ENCODE measurements at places on chromosomes 1 and 21.

DNA sequence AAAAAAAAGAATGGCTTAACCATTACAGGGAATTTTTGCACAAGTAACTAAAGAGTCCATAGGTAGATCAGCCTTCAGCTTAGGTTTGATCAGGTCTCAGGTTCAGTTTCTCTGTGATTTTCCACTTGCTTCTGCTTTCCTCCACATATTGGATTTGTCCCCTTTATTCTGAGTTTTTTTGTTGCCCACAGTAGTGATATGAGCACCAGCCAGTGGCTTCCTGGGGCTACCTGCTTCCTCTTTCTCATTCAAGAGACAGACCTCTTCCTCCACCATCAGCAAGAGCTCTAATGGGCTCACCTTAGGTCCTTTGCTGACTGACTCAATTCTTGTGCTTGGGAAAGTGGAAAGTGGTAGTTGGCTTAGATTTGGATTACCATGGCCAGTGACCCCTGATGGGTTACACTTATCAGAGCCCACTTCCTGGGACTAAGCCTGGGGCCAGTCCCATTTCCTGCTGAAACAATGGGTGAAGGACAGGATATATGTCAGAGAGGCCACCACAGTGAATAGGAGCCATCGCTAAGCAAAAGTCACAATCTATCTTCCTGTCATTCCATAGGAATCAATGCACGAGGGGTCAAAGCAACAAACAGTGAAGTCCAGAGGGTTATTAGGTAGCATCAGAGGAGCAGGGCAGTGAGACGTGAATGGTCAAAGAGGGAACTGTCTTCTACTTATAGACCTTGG lies 12.8 kb upstream of the PLA2G2E start:
- no peak for DNase-seq

GRCh38 chr1:23554127-23554480 lies 5.2 kb downstream of the ID3 start:
- DNase-seq = no peak

DNA sequence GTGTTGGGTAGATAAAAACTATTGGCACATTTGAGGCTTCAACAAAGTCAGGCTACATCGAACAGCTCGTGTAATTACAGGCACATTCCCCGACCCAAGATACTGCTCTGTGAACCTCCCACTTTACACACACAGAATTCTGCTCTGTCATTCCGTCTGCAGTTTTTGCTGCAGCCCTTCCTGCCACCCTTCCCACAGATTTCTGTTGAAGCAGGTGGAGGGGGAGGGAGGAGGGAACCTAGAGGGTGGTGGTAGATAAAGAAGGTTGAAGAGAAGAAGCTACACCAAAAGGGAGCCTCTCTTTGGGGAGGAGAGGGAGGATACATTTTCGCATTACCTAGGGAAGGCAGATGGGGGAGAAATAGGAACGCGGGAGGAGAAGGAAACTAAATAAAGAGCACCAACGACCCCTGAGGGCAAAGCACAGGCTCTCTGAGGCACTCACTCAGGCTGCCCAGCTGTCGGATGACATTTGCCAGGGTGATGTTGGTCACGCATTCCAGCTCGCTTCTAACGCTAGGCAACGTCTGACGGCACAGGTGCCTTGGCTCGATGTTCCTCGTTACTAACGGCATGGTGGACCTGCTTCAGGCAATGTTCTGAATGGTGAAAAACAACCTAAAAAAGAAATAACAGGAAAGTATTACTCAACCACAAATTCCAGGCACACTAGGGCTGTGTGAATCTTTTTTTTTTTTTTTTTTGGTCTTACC lies 36.0 kb downstream of the GPR3 start:
- DNase-seq = peak; percentile 18

DNA sequence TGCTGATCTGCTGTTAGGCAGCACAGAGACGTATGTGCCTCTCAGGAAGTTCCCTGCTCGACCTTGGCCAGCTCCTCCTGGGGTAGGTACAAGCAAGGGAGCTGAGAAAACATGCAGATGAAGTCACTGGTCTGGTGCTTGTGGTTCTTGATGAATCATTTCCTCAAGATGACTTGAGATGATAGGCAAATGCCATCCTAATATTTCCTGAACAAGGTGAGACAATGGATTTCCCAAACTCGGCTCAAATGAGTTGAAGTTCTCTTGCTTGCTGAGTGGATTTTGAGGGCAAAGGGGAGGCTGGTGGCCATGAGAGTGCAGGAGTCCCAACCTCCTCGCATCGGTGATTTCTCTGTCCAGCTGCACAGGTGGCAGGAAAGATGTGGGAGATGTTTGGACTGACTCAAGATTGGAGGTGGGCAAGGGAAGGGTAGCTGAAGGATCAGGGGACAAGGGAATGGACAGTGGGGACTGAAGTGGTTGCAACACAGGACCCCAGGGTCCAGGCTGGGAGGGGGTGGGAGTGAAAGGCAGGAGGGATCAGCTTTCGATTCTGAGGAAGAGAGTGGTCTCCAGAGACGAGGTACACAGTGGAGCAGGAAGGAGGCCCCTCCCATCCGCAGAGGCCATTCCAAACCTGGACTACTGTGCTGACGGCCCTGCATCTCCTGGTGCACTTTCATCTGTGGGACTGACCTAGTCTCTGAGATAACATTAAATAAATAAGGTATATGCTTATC lies 63.9 kb downstream of the CAPN2 start:
- no peak for DNase-seq

- no peak for DNase-seq
Measured at GRCh38 chr1:31575369-31576140, 760 bp upstream of the TINAGL1 start.
